ENCODE measurements at places on chromosomes 13 and 19.

GRCh38 chr19:47232422-47233211 is 1.6 kb upstream of the BBC3 start:
- no peak for DNase-seq

DNA sequence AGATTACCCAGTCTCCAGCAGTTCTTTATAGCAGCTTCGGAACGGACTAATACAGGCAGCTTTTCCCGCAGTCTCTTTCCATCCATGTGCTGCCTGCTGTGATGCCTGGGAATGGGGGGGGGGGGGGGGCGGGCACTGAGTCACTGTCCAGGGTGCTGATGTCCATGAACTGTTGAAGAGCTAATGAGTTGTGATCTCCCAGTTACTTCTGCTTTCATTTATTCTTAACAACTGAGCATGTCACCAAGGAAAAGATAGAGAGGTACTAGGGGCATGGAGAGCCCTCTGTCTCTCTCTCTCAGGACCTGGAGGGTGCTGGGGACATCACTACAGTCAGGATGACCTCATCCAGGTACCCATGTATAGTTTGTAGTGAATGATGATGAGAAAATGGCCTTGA is 20.3 kb upstream of the CEACAM1 start:
- DNase-seq = no peak

- no peak for DNase-seq
These were observed 22.1 kb downstream of the WTIP start for GRCh38 chr19:34503531-34504272.

DNA sequence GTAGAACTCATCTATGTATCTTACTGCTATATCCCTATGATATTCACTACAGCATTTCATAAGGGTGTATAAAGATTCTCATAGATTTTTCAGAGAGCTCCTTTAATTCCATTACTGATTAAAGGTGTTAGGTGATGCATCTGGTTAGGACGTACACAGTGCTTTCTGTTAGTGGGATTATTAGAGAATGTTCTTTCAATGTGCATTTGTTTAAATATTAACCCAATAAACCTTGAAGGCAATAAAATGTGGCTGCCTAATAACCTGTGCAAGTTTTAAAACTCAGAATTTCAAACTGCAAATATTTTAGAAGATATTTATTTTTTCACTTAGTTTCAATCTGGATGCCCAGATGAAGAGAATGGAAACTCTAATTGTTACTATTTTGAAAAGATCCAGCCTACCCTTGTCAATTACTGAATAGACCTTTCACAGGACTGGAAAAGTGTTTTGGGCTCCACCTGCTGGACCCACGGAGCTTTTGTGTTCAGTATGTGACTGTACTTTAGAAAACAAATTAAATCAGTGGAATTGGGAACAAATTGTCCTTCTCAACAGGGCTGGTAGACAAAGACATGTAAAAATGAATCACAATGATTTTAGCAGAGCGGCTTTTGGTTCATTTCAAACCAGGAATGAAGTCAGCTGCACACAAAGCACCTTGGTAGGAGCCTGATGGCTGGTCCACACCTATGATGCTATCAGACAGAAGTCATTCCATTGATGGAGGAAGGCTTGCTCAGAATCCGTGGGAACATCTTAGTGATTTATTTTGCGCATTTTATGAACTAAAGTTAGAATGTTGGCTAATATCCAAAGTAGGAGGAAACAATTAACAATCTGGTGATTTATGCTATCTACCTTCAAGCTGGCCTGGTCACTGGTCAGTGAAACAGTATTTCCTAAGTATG is 89.4 kb upstream of the RAP2A start:
- DNase-seq = peak; percentile 16

- DNase-seq = no peak
These were observed 65.6 kb downstream of the IER2 start for GRCh38 chr19:13215572-13216380.

DNA sequence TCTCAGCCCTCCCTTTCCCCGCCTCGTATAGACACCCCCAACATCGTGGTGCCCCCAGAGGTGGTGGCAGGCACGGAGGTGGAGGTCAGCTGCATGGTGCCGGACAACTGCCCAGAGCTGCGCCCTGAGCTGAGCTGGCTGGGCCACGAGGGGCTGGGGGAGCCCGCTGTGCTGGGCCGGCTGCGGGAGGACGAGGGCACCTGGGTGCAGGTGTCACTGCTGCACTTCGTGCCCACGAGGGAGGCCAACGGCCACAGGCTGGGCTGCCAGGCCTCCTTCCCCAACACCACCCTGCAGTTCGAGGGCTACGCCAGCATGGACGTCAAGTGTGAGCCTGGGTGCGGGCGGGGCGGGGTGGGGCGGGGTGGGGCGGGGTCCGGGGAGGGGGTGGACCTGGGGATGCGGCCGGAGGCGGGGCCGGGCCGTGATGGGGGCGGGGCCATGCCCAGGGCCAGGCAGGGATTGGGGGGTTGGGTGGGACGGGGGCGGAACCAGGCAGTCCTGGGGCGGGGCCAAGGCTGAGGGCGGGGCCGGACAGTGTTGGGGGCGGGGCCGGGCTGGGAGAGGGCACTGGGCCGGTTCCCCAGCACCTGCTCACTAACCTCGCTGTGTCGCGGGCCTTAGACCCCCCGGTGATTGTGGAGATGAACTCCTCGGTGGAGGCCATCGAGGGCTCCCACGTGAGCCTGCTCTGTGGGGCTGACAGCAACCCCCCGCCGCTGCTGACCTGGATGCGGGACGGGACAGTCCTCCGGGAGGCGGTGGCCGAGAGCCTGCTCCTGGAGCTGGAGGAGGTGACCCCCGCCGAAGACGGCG is 7.8 kb downstream of the MAG start:
- DNase-seq = peak; percentile 76

All from C1 segment of cervical spinal cord (tissue), 14 donors.